ENCODE measurements at places on chromosomes 1 and 21.

- DNase-seq = no peak
Measured at GRCh38 chr21:43281661-43282357, 113.0 kb downstream of the CRYAA start.

GRCh38 chr1:6005276-6005917 is 13.2 kb upstream of the NPHP4 start:
- no peak for DNase-seq

DNA sequence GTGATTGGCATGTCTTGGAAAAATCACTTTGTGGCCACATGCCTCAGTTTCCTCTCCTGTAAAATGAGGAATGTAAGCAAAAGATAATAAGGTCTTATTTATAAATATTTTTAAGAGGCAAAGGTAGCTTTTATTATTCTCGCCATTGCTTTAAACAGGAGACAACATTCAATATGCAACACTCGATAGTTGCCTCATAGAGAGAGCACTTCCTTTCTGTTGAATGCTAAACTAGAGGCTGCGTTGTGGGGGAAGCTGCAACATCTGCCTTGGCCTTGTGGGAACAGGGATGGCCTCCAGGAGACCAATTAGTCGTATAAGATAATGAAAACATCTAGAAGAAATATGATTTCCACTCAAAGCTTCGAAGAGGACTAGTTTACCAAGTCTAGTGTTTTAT is 3.5 kb downstream of the OSCP1 start:
- no peak for DNase-seq

DNA sequence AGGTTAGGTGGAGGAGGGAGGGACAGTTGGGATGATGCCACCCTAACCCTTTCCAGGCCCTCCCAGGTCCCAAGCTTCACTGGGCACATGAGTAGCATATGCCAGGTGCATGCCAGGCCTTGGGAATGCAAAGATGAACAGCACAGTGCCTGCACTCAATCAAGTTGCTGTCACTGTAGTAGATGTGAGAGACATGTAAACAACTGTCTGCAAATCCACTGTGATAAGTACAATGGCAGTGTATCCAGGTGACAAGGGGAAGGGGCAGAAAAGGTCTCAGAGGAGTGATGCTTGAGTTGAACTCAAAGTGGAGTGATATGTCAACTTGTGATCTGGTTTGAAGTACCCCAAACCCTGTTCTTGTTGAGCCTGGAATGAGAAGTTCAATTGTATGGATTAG is 49.5 kb upstream of the LRRN2 start:
- DNase-seq = no peak

DNA sequence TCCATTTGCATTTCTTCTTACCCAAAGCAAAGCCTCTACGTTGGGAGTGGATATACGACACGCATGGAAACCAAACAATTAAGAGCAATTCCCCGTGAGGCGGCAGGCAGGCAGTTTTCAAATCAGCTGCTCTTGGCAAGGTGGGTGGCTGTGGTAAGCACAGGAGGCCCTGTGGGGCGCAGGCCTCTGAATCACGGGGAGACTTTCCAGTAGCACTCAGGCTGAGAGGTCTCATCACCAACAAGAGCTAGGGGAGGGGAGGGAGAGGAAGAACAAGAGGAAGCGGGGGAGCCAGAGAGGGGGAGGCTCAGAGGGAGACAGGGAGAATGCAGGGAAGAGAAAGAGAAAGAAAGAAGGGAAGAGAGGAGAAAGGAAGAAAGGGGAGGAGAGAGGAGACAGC is 56.4 kb downstream of the MT1HL1 start:
- DNase-seq = no peak

GRCh38 chr1:78408192-78408591 is 82.6 kb upstream of the PTGFR start:
- no peak for DNase-seq

GRCh38 chr1:26951821-26952497 is 8.3 kb downstream of the KDF1 start:
- DNase-seq = no peak

- no peak for DNase-seq
Measured at GRCh38 chr1:32256473-32257226, 5.6 kb downstream of the LCK start.

- no peak for DNase-seq
Measured at GRCh38 chr1:30274976-30275621, 448.3 kb downstream of the MATN1 start.

DNA sequence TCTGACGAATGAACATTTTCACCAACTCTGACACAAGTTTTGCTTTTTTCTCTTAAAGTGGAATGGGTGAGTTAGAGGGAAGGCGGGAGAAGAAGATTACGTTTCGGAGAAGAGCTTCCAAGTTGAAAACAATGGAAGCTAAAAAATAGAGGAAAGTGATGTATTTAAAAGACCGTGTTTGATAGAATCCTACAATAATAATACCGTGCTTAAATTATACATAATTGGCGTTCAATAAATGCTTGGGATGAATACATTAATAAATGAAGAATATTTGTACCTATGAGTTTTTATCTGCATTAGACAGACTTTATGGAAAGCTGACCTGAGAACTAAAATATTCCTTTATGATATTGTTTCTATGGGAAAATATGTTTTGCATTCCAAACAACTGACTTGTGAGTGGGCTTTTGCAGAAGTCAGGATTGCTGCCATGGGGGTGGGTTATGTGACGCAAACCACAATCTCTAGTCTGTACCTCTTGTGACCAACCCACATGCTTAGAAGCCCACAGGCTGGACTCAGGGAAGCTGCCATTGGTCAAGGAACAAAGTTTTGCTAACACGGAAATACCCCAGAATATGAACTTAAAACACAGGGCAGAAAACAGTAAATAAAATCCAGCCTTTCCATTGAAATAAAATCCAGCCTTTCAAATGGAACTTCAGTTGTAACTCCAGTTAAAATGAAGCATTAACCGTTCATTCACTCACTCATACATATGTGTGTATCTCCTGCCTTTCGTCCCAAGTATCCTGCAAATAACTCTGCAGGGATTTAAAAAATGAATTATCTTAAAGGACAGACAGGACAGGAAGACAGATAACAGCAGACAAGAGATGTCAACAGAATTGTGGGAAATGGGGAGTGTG is 21.3 kb upstream of the ATF3 start:
- no peak for DNase-seq

DNA sequence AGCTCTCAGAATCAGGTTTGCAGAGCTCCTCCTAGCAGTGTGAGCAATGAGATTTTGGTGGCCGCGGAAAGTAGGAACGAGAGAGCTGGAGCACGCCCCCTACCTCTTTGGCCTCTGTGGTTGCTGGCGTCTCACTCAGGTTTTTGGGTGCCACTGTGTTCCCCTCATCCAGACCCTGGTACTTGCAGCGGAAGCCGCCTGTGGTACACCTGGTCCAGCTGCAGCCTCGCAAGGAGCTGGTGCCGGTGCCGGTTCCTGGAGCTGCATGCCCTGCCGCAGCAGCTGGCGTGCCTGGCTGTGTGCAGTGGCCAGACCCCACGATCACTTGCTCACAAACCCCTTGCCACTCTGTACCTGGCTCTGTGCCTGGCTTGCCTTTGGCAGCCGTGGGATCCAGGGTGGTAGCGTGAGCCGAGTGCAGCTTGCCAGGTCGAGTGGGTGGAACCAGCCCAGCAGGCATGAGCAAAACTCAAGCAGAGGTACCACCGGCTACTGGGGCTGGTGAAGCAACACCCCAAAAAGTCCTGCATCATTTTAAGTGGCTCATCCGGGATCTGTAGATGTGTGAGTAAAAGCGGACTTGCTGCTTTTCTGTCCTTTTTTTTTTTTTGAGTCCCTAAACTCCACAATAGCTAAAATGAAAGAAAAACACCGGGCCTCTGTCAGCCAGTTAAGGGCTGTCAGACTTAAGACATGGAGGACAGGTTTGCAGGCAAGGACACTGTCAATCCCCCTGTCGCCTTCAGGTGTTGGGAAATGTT is 844.9 kb downstream of the KCNT2 start:
- no peak for DNase-seq

DNA sequence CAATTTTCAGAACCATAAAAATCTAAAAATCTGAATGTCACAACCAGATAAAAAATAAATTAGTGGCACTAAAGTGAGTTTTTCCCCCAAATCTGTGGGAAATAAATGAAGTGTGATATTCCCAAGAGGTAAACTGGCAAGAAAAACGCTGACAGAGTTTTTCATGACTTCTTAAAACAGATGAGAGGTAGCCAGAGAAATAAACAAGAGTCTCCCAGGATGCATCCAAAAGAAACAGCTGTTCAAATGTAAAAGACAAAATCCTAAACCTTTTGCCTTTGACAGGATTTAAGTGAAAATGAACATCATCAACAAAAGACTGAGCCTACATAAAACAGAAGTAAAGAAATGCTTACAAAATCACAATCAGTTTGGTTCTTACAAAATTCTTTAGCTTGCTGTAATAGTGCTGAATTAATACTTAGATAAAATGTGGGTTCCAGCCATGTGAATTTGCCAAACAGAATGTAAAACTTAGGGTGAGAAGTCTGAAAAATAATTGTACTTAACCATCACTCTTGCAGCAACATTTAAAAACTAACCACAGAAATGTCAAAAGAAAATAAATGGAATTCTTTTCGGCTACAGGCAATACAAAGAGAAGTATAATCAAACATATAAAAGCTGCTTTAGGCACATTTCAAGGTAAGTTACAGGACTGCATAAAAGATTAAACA is 133.6 kb downstream of the EIF4G3 start:
- no peak for DNase-seq

GRCh38 chr1:180158149-180159147 is 3.8 kb downstream of the QSOX1 start:
- no peak for DNase-seq

DNA sequence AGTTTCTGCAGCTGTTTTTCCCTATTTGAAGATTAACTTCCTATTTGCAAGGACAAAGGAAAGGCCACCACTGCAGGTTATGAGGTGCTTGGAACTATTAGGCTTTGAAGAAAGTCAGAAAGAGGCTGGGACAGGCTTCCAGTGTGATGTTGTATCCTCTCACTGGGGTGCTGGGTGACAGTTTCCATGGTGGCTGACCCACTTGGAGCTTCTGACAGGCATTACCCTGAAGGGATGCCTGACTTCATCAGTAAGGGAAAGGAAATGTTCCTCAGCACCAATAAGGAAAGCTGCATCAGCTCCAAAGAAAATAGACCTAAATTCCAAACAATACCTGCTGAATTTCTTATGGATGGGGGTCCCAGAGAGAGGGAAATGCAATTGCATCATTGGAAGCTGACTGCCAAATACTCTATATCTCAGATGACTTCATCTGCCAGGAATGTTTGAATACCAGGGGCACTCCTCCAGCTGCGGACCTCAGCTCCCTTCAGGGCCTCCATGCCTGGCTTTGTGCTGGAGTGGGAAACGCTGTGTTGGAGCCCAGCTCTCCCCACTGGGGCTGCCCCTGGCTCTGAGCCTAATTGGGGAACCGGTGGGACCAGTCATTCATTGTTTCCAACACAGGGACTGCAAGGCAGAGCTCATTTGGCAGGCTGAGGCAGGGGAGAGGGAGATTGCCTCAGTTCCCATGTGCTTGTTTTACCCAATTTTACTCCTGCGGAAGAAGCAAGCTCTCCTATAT is 76.6 kb downstream of the RGL1 start:
- DNase-seq = no peak

- no peak for DNase-seq
Measured at GRCh38 chr1:107950464-107950863, 14.5 kb downstream of the VAV3 start.

DNA sequence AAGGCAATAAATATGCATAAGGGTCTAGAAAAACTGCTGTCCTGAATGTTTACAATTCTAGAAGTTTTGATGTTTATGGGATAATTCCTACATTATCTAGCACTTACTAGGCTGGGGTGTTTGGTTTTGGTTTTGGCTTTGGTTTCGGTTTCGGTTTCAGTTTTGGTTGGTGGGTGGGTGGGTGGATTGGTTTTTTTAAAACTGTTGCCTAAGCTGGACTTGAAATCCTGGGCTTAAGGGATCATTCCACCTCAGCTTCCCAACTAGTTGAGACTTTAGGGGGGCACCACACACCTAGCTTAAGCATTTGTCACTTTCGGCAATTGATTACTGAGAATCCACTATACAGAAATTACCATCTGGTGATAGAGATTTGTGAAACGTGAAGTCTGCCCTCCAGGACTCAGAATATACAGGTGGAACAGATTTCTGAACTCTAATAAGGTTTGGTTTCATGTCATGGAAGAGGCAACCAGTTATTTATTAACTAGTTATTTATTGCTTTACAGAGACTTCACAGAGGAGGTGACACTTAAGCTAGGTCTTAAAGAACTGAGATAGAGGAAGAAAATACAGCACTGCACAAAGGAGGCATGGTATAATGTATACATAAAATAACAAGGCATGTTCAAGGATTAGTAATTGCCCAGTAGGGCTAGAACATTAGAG is 69.6 kb downstream of the PIK3R3 start:
- no peak for DNase-seq

DNA sequence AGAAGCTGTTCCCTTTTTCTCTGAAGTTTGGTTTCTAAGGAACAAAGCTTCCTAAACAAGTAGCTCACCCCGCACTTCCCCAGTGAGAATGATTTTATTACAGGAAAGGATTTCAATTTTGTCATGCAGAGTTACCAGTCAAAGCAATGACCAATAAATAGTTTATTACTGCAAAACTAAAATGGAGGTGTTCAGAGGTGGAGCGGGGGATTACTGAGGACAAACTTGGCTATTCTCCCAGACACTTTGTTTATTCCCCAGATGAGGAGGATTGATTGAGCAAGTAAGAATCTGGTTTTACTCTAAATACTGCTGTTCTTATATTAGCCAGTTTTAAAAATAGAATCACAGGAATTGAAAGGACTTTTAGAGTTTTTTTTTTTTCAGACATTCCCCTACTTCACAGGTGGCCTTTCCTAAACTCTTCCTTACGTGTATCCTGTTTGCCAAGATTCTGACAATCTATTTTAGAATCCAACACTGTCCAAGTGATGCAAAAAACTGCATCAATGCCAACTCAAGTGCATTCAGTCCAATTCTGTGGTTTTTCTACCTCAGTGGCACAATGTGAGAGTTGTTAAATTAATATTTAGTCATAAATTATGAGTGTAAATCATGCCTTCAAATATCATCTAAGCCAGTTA is 136.1 kb downstream of the TNFSF18 start:
- no peak for DNase-seq

DNA sequence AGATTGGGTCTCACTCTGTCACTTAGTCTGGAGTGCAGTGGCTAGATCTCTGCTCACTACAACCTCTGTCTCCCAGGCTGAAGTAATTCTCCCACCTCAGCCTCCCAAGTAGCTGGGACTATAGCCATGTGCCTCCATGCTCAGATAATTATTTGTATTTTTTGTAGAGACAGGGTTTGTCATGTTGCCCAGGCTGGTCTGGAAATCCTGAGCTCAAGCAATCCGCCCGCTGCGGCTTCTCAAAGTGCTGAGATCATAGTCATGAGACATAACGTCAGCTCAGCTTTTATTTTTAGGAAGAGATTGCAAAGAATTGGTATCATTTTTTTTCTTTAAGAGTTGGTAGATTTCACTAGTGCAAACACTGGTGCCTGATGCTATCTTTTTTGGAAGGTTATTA is 244.9 kb downstream of the DSCAM start:
- DNase-seq = no peak

DNA sequence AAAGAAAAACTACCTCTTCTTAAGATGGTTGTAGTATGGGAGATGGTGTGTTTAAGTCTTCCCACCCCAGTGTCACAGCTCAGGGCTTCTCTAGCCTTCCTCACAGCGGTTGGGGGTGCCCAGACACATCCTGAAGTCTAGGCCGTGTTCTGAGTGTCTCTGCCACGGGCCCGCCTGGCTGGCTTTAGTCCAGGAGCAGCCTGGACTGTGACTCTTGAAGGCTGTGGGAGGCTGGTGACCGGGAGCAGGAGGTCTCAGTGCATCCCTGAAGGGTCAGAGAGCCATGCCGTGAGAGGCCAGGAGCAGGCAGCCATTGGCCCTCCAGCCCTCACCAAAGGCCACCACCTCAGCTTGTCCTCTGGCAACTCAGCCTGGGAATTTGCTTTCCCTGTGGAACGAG is 4.5 kb downstream of the EPHX1 start:
- no peak for DNase-seq

GRCh38 chr1:64179588-64179987 is 23.8 kb upstream of the UBE2U start:
- DNase-seq = no peak

Measured in epithelial cell of proximal tubule (primary cell).